ENCODE measurements at places on chromosomes 5 and 9.

GRCh38 chr9:95644377-95644776 lies 127.6 kb upstream of the PTCH1 start:
- no peak for DNase-seq

- DNase-seq: no peak
Measured at GRCh38 chr5:180284149-180284548, 7.7 kb downstream of the MAPK9 start.

DNA sequence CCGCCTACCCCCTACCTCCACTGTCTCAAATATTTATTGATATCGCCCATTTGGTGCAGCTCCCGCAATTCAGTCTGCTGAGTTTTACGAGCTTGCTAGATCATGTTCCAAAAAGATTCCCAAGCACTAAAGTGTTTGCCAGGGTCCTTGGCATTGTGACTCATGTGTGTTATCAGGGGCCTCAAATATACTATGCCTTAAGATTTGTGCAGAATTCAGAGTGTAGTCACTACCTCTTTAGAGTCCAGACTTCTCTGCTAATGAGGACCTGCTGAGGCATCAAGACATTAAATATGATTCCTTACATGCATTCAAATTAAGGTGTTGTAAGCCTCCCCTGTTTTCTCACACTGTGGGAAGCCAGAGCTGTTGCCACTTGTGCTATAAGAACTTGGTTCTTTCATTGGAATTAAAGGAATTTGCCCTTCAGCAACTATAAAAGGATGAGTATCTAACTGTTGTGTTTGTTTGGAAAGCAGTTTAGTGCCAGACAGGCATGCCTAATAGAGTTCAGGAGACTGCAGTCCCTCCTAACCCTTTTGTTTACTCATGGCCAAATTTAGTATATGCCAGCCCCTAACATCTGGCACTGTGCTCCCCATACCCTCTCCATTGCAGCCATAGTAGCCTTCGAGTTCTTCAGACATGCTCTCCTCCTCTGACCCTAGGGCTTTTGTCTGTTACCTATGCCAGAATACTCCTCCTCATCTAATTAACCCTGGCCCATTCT lies 316.4 kb downstream of the NR3C1 start:
- DNase-seq: no peak

GRCh38 chr9:19554529-19554928 lies 145.7 kb downstream of the ACER2 start:
- DNase-seq: no peak

- peak; percentile 67 for DNase-seq
Measured at GRCh38 chr5:150246429-150246828, 43.1 kb downstream of the CAMK2A start.

DNA sequence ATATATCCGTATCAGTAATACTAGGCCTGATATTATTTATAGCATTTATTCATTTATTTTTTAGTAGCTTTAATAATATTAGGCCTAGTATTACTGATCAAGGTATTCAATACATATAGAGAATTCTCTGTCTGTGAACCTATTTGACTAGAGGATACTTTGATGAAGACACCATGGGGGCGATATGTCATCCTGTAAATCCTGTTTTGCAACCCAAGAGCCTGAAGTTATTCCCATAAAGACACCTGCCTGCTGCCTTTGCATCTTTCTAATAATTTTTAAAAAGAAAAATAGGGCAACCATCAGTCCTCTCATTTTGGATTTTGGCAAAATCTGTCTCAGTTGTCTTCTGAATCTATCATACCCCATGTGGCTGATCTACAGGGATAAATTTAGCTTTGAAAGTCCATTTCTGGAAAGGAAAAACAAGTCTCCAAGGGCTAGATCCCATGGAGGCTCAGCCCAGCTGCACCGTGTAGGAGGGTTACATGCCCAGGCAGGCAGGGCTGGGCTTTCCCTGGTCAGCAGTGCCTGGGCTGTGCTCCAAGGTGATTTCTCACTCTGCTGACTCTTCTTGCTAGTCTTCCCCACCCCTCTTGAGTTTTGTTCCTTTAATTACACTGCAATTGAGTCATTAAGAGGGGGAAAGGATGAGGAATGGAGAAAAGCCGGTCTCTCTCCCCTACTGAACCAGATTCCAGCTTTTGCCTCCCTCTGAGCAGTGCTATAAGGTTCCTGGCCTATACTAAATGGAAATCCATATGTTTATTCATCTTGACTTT lies 169.0 kb downstream of the TRIM32 start:
- DNase-seq: no peak

GRCh38 chr9:14482856-14483255 lies 168.9 kb upstream of the NFIB start:
- DNase-seq: no peak

All from myocyte (in vitro differentiated cells).